Breast epithelium (tissue), 4 donors: ENCODE measurements at places on chromosomes 1 and 21. TPM values are rescaled to one million over a fixed set of nuclear protein-coding genes. Genes with fewer than 3 reads are reported as not detected.

- DNase-seq: no peak
These were observed 59.0 kb downstream of the UBIAD1 start for GRCh38 chr1:11331945-11332546.

DNA sequence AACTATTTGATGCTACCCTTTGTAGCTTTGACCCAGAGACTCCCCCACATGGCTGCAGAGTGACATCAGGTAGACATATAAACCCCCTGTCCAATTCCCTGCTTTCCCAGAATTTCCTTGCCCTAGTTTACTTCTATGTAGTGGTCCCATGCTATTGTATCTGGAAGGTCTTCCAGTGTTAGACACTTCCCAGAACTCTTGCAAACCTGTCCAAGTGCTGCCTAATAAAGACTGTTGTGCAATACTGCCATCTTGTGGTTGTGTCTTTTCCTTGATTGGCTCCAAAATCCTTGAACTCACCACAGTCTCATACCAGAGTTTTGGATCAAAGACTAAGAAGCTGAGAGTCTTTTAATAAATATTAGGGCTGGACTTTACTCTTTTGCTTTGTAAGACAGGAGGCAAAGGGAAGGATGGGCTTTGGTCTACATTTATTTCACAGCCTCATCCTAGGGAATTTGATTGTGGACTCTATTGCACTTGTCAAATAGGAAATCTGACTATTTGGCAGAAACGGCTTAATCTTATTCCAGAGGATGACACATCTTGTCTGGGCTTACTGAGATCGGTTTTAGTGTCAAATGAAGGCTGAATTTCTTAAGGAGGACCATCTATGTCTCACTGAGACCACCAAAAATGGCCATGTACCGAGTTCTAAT, 169.9 kb downstream of the LRRC7 start:
- no peak for DNase-seq

KCND3 gene
- total RNA-seq: 10.2 TPM

- DNase-seq: no peak
These were observed 192.2 kb downstream of the FASLG start for GRCh38 chr1:172851077-172851476.

GRCh38 chr1:8671306-8671917, 146.0 kb downstream of the RERE start:
- DNase-seq: no peak

- DNase-seq: no peak
These were observed 115.5 kb upstream of the COL24A1 start for GRCh38 chr1:86272083-86272482.

OR2L13 gene
- 0.33 TPM for total RNA-seq

DNA sequence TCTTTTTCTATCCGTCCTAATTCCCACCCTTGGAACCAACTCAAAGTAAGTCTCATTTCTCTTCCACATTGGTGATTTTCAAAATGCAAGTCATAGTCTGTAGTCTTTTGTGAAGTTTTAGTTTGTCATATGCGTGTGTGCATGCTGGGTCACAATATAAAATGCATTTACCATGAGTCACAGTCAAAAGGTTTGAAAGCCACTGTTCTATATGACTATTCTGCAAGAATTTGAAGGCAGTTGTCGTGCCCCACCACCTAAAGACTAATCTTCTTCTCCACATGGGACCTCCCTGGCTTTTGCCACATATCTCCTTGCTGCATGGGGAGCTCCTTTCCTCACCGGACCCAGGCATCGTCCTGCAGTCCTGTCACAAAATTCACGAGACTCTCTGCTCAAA, 1.6 kb downstream of the STPG1 start:
- no peak for DNase-seq

MPL gene
- not detected for total RNA-seq

DNA sequence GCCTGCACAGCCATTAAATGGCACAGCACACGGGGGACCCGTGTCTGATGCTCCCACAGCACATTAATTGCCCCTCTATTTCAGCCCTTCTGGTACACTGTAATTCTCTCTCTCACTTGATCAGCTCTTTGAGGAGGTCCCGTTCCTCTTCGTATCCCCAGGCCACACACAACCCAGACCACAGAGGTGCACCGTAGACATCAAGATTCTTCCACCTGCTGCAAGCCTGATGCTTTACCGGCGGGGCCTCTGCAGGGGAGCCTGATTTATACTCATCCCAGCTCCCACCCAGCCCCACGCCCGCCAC, 759 bp downstream of the SMYD3 start:
- no peak for DNase-seq
